ENCODE measurements at places on chromosomes 1 and 21.

DNA sequence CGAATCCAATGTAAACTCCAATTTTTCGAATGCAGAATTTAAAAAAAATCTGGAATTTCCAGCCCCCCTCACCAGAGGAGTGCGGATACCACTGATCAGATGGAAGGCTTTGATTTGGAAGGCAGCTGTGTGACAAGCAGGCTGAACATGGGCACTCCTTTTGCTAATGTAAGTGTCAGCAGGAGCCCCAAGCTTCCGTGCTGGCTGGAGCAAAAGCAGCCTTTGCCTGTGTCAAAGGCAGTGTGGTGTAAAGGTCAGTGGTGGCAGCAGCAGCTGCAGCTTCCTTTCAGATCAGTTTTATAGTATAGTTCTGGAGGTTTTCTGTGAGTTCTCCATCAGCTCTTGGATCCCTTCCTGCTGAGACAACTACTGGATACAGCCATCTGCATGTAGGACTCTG, 259.9 kb downstream of the CTH start:
- no peak for DNase-seq

DNA sequence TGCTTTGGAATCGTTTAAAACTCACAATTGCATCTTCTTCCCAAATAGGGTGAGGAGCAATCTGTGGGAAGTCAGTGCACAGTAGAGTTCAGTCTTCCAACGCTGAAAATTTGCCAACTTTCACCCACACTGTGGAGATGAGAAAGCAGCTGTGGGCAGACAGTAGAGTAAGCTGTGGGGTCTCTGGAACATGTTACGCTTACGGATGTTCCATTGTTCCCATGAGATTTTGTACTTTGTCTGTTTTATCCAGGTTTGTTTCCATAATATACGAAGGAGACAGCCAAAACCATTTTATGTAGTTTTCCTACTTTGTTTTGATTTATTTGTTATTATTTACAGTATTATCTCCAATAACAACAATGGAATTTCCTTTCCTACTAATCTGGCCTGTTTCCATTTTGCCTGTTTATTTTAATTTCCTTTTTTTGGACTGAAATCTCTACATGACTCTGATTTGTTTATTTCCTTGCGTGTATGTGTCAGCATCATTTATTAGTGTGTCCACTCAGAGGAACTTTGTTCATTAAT, 65.1 kb upstream of the RGL1 start:
- no peak for DNase-seq

DNA sequence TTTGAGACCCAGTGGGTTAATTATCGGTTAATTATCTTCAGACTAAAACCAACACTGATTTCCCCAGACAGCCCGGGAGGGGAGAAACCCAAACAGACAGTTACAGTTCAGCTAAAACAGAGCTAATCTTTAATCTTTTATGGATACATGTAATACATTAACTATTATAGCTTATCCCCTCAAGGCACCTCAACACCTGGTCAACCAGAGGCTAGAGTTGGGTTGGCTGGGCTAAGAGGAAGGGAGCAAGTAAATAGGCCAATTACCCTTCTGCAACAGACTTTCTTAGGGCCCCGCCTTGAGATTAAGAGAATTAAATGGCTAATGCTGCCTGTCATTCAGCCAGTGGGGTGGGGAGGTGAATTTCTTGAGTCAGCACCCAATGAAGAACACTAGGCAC, 6.6 kb upstream of the MED18 start:
- DNase-seq: no peak

DNA sequence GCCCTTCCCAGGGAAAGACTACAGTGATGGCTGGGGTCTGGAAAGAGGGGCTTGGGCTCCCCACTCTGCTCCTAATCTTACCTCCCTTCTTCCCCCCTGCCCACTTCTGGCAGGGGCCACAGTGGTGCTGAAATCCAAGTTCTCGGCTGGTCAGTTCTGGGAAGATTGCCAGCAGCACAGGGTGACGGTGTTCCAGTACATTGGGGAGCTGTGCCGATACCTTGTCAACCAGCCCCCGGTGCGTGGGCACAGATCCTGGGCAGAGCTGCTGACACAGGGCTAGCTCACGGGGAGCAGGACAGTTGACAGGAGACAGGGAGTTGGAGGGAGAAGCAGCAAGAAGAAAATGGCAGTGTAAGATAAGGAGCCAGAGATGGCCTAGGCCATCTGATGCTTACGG, 2.4 kb downstream of the SLC27A3 start:
- no peak for DNase-seq

DNA sequence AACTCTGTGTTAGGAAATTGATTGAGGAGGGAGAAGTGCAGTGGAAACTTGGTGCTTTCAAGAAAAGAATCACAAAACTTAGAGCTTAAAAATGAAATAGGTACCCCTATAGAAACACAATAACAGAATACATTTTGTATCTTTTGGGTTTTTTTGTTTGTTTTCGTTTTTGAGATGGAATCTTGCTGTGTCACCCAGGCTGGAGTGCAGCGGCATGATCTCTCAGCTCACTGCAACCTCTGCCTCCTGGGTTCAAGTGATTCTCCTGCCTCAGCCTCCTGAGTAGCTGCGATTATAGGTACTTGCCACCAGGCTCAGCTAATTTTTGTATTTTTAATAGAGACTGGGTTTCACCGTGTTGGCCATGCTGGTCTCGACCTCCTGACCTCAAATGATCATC, 51.5 kb upstream of the RAVER2 start:
- no peak for DNase-seq

GRCh38 chr1:6634371-6635052, 9.8 kb downstream of the THAP3 start:
- DNase-seq: no peak

DNA sequence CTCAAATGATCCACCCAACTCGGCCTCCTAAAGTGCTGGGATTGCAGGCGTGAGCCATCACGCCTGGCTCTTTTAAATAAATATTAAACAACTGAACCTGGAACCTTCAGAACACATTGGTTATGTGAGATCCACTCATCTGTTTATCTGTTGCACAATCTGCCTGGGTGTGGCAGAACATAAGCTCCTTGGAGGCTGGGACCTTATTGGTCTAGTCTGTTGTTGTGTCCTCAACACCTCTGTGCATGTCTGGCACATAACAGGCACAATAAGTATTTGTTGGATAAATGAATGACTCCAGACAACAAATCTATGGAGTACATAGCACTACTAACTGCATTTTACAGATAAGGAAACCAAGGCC, 4.1 kb upstream of the NBL1 start:
- no peak for DNase-seq

GRCh38 chr21:20661745-20662422, 336.3 kb upstream of the NCAM2 start:
- no peak for DNase-seq

DNA sequence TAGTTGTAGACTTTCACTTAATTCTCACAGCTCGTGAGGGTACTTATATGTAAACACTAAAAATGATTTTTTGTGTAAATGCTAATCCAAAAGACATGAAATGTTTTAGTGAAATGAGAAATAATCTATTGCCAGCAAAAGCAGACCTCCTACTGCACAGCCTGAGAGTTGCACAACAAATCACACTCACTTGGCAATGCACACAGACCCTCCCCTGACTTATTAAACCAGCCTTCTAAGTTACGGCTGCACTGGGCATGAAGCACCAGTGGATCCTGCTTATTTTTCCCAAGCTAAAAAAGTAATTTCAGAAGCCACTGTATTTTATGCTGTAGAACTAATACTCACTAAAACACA, 10.3 kb downstream of the ERRFI1 start:
- no peak for DNase-seq

- no peak for DNase-seq
These were observed 356.5 kb downstream of the MATN1 start for GRCh38 chr1:30366911-30367310.

- DNase-seq: no peak
These were observed 29.0 kb upstream of the PLA2G2A start for GRCh38 chr1:20008391-20008841.

DNA sequence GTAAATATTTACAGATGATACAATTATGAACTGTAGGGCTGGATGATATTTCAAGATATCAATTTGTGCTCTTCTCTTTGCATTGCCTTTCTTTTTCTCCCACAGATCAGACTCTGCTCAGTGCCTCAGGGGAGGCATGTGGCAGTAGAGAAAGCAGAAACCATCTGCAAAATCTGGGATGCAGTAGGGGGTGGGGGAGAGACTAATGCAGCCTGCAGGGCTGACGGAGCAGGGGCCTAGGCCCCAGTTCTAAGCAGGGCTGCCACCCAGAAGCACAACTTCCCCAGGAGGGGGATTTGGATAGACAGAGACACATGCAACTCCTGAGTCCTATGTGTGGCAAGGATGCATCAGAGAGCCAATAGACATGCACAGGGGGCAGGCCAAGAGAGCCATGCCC, 511.6 kb downstream of the SMYD3 start:
- DNase-seq: no peak

DNA sequence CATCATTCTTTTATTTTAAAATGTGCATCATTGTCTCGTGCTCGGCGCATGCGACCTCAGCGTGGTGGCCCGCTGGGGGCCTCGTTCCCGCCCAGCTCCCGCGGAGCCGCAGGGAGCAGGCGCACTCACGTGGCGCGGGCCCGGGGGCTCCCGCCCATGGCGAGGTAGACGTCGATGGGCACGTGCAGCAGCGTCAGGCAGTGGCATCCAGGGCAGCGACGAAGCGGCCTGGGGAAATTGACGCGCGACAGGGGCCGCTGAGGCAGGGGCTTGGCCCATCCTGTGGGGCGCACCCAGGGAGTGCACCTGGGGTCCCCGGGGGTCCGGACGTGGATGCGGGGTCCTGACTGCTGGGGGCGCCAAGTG, 994 bp downstream of the FAM229A start:
- DNase-seq: no peak

DNA sequence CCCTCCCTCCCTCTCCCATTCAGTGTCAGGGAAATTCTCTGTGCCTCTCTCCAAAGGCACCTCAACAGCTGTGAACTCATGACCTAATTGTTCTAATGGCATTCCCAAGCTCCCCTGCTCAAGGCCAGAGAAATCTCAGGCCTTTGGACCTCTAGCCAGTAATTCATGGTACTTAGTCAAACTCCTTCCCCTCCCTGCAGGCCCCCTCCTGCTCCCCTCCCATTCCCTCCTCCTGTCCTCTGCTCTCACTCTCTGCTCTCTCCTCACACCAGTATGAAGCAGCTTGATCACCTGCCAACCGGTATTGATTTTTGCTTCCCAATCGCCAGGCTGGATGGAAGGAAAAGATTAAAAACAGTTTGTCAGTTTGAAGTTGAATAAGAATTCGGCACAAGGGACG, 370.5 kb upstream of the PBX1 start:
- no peak for DNase-seq

GRCh38 chr1:212228591-212229119, 56.6 kb upstream of the PPP2R5A start:
- DNase-seq: no peak

- no peak for DNase-seq
These were observed 1.6 kb downstream of the GNPAT start for GRCh38 chr1:231242516-231243198.

DNA sequence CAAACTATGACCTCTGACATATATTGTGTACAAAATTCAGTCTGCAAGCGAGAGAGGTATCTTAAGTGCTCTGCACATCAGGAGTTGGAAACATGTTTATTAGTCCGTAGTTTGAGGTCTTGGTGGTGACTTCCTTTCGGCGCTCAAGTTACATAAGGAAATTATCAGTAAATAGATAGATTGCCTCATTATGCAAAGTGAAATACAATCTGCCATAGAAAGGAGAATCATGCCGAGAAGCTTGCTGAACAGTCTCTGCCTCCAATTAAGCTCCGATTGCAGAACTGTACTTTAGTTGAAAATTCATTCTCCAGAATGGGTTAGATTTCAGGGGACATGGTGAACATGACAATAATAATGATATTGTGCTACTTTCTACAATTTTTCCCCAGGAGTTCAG, 271.8 kb downstream of the BRINP2 start:
- no peak for DNase-seq

- no peak for DNase-seq
These were observed 55.8 kb downstream of the ROR1 start for GRCh38 chr1:63829349-63830327.

- no peak for DNase-seq
These were observed 229.8 kb downstream of the DISC1 start for GRCh38 chr1:231856426-231856825.

- no peak for DNase-seq
These were observed 238.2 kb upstream of the AJAP1 start for GRCh38 chr1:4416189-4416588.

- DNase-seq: no peak
These were observed 8.2 kb upstream of the RAB3B start for GRCh38 chr1:51998701-51999100.

- DNase-seq: no peak
These were observed 45.5 kb downstream of the DHRS3 start for GRCh38 chr1:12572522-12572921.

- no peak for DNase-seq
These were observed 12.6 kb upstream of the CD34 start for GRCh38 chr1:207923561-207923960.

DNA sequence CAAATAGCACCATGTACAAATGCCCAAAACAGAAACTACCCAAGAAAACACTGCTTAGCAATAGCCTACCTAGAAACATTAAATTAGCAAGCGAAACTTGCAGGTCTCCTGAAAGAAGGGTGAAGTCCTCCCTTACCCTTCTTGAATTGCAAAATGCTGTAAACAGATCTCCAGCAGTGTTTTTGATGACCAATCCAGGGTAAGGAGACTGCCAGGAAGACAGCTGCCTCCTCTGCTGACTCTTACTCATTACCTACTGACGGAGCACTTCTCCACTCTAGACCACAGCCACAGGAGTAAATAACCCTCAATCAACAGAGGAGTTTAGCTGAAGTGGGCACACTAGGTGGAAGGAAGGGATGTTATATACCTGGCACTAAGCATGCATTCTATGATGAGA, 32.2 kb upstream of the GADD45A start:
- DNase-seq: no peak

DNA sequence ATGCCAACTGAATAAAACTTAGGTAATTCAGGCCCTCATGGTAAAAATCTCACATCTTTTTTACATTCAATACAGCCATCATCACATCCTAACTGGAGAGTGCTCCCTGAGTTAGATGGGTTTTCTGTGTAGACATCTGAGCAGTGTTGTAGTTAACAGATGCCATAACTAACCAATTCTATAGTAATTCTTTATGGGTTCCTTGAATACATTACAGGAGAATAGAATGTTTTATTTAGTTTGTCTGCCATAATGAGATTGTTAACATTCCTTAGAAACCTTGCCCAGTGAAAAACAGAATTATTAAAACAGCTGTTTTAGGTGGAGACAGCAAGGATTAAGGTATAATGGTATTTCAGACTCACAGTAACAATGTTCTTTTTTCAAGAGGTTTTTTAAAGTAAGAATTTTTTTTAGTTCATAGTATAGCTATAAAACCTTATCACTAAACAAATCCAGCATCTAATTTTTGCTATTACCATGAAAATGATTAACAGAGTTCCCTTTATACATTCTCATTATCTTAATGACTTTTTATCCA, 95.3 kb downstream of the ATP5PO start:
- DNase-seq: no peak
